ENCODE measurements at places on chromosomes 1 and 21.

DNA sequence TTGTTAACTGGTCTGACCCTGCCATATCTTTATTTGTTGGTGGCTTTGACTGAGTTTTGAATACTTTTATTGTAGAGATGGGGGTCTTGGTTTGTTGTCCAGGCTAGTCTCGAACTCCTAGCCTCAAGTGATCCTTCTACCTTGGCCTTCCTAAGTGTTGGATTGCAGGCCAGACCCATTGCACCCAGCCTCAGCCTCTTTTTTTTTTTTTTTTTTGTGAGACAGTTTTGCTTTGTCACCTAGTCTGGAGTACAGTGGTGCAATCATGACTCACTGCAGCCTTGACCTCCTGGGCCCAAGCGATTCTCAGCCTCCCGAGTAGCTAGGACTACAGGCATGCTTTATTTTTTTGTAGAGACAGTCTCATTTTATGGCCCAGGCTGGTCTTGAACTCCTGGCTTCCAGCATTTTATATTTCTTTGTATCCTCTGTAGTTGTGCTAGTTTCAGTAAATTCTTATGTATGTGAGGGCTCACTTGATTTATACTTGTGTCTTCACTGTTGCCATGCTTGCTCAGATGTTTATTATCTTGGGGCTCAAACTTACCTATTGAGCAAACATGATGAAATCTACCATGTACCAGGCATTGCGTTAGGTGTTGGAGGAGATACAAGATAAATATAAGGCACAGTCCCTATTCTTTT lies 24.1 kb downstream of the THRAP3 start:
- DNase-seq, result no peak

- DNase-seq, result no peak
Observed at GRCh38 chr1:57329001-57329527, 94.8 kb downstream of the DAB1 start.

GRCh38 chr1:7942214-7942921 lies 1.7 kb upstream of the TNFRSF9 start:
- DNase-seq, result peak; percentile 36

GRCh38 chr1:112454316-112454715 lies 54.4 kb upstream of the WNT2B start:
- DNase-seq, result no peak

DNA sequence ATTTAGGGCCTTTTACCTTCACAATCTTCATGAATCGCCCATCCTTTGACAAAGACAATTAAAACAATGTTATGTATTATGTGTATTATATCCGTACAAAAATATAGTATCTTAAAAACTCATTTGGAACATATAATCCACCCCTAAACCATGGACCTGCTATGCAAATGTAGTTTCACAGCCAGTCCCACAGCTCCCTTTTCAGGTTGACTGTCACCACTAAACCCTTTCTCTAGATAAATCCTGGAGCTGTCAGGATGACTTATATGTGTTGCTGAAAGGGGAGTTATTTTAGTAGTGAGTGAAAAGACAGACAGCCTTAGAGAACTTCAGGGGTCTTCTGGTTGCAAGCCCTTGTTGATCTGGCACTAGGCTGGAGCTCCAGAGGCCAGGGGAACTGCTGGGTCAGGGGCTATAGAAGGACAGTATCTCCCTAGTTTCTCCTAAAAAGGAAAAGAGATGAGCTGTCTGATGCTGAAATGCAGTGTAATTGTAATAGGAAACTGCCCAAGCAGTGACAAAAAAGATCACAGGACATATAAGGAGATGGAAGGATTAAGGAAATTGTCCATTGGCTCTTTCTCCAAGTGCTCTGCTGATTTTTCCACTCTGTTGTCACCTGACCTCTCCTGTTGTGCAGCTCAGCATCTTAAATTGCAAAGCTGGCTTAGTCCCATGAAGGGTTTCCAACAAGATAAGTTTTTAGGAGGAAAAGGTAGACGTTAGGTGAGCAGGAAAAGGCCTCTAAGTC lies 127.7 kb downstream of the S1PR1 start:
- no peak for DNase-seq

DNA sequence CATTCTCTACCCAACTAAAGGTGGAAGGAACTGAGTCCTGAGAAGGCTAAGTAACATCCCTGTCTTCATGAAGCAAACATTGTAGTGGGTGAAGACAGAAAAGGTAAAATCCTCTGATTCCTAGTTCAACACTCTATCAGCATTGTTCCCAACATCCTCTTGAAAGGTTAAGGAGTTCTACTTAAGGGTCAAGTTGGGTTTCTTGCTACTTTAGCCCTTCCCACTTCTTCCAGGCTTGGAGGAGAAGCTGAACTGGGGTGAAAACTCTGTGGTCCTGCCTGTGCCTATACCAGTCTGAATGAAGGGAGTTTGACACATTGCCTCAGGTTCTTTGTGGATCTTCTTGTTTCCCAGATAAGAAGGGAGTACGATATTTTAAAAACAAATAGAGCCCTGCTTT lies 54.1 kb downstream of the ATP2B4 start:
- DNase-seq, result no peak

- DNase-seq, result no peak
Observed at GRCh38 chr1:7432102-7432899, 338.8 kb upstream of the VAMP3 start.

- DNase-seq, result no peak
Observed at GRCh38 chr1:23593042-23593521, 33.8 kb upstream of the ID3 start.

DNA sequence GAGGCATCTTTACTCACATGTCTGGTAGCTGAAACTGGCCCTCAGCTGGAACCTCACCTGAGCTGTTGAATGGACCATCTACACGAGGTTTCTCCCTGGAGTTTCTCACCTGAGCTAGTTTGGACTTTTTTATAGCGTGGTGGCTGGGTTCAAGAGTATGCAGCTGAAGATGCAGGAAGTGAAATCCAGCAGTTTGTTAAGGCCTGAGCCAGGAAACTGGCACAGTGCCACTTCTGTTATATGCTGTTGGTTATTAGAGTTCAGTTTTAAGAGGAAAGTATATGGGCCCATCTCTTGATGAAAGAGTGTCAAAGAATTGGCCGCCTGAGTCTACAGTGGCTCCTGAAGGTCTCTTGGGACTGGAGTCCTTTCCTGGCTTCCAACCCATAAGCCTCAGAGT lies 35.6 kb downstream of the STUM start:
- DNase-seq, result no peak

DNA sequence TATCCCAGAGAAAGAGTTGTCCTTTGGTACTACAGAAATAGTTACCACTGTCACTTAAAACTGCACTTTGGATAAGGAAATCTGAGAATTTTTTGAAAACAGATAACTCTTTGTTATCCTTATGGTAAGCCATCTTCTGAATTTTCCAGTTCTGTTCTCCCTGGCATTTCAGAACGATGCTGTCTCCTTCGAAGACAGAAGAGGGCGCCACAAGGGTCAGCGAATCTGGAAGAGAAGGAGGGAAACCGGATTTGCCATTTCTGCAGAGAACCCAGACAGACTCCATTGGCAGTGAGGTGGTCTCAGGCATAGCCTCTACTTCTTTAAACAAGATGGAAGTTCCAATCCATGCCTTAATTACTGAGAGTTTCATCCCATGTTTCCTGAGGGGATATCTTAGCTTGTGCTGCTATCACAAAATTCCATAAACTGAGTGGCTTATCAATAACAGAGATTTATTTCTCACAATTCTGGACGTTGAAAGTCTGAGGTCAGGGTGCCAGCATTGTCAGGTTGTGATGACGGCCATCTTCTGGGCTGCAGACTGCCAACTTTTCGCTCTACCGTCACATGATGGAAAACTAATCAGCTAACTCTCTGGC lies 6.4 kb downstream of the FCRL2 start:
- DNase-seq, result no peak

- DNase-seq, result no peak
Observed at GRCh38 chr1:100769906-100770646, 50.5 kb downstream of the VCAM1 start.

DNA sequence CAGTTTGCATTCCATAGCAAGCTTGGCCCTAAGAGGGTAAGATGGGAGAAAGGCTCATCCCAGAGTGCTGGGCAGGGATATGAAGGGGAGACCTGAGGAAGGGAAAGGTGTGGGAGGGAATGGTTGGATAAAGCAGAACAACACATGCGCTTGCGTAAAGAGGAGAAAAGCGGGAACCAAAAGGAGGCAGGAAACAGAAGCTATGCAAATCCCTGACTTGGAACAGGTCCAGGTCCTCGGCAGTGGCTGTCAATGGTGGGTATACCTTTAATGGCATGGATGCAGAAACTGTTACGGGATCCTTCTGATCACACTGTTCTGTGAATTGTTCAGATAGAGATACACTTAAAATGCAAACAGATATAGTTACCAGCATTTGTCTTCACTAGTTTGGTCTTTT lies 455.6 kb downstream of the SIPA1L2 start:
- no peak for DNase-seq

DNA sequence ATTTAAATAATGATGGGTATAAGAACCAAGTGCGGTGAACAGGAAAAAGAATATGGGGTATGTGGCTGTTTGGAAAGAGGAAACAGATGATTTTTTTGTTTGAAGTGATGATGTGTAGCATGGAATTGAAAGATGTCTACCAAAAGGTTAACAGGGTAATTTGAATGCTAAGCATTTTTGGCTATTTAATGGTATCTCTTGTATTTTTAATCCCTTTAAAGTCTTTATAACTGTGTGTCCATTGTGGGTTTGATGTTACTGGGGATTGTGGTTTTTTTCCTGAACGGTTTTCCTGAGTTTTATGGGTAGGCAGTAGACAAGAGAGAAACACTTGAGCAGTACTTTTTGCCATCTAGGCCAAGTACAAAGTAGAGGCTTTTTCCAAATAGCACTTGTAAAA lies 63.2 kb downstream of the PRDM2 start:
- DNase-seq, result no peak

DNA sequence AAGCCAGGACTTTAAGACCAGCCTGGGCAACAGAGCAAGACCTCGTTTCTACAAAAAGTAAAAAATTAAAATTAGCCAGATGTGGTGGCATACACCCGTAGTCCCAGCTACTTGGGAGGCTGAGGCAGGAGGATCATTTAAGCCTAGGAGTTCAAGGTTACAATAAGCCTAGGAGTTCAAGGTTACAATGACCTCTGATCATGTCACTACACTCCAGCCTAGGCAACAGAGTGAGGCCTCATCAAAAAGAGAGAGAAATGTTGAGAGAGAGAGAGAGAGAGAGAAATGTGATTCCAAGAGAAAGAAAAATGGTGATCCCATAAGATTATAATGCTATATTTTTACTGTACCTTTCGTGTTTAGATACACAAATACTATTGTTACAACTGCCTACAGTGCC lies 60.2 kb downstream of the PACC1 start:
- no peak for DNase-seq
